ENCODE measurements at places on chromosomes 3 and 15.

GRCh38 chr3:71722693-71723092, 2.5 kb downstream of the EIF4E3 start:
- DNase-seq: no peak

DNA sequence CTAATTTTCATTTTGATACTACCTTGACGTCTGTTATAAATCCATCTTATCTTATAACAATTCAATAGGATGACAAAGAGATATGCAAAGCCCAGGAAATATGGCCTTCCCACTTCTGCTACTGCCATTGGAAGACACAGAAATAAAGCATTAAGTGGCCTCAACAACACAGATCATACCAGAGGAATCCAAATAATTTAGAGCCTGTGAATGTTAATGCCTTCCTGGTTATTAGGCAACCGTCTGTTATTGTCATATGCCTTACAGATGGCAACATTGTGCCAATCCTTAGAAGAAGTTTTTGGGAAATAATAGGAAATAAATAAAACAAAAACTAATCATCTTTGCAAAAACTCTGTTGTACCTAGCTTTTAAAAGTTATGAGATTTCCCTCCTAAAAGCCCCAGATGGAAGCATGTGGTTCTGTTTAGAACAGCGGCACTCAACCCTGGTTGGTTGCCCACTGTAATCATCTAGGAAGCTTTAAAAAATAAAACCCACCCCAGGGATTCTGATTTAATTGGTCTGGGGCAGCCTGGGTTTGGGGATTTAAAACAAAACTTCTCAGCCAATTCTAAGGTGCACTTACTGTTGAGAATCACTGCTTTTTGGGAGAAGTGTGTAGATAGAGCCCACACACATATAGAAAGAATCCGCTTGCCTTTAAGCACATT, 704.8 kb upstream of the CFAP20DC start:
- DNase-seq: no peak

DNA sequence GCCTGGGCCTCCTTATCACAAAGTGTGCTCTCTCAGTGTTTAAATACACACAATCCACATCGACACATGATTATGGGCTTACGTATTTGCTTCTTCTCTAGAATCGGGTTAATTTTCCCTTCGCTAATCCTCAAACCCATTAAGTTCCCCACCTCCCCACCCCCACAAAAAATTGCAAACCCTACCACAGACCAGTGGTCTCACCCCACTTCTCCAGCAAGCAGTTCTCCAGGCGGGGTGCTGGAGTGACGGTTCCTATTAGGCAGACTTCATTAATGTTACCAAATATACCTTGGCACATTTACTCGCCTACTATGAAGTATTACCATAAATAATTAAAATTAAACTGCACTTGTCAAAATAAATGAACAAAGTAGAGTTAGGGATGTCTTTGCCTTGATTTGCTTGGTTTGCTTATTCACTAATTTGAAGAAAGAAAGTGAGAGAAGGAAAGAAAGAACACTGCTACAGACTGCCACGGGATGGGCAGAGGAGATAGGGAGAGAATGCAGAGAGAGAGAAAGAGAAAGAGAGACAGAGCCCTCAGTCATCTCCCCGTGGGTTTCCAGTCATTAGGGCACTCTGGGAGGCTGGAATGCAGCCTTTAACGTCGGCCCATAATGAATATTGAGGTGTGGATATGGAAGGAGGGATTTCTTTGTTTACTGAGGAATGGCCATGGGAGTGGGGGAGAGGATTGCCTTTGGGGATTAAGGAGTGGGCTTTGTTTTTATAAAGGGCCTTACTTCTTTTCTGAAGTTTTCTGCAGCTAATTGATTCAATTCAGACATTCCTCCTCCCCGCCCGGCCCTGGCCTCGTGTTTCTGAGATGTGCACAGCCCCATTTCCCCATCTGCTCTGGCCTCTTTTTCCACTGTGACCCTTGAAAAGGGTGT, 39.7 kb upstream of the POLG start:
- no peak for DNase-seq

DNA sequence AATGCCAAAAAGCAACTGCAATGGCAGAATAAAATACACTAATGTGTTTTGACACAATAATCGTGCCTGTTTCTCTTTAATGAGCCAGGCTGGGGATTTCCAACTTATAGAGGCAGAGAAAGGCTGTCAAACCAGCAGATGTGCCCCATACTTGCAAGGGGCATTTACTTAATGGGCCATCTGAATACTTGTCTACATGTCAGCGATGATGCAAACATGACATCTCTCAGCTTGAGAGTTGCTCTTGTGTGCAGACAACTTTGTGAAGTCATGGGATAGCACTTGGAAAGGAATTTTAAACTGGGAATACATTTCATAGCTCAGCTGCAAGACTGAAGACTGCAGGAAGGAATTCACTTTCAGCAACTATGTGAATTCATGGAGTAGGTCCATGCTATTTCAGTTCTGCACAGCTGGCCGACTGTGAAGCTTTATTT, 127.4 kb upstream of the ADAMTS9 start:
- no peak for DNase-seq

DNA sequence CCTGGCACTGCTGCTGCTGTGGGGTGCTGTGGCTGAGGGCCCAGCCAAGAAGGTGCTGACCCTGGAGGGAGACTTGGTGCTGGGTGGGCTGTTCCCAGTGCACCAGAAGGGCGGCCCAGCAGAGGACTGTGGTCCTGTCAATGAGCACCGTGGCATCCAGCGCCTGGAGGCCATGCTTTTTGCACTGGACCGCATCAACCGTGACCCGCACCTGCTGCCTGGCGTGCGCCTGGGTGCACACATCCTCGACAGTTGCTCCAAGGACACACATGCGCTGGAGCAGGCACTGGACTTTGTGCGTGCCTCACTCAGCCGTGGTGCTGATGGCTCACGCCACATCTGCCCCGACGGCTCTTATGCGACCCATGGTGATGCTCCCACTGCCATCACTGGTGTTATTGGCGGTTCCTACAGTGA, 2.1 kb downstream of the GRM2 start:
- DNase-seq: no peak

GRCh38 chr15:39598958-39599845, 18.3 kb downstream of the THBS1 start:
- no peak for DNase-seq

DNA sequence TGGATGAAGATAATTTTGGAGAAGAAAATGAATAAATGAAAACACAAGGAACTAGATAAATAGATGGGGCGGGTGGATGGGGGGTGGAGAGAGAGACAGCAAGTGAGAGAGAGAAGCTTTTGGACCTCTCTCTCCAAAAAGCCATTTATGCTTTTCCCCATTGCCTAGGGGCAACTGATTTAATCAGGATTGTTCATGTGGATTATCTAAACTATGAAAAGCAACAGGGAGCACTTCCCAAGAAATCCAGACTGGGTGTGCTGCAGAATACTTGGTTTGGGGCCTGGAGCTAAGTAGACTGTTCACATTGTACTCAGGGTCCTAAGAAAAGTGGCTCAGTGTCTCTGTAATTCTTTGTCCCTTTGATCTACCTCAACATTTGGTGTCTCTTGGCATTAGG, 367.0 kb downstream of the TIGIT start:
- DNase-seq: no peak

DNA sequence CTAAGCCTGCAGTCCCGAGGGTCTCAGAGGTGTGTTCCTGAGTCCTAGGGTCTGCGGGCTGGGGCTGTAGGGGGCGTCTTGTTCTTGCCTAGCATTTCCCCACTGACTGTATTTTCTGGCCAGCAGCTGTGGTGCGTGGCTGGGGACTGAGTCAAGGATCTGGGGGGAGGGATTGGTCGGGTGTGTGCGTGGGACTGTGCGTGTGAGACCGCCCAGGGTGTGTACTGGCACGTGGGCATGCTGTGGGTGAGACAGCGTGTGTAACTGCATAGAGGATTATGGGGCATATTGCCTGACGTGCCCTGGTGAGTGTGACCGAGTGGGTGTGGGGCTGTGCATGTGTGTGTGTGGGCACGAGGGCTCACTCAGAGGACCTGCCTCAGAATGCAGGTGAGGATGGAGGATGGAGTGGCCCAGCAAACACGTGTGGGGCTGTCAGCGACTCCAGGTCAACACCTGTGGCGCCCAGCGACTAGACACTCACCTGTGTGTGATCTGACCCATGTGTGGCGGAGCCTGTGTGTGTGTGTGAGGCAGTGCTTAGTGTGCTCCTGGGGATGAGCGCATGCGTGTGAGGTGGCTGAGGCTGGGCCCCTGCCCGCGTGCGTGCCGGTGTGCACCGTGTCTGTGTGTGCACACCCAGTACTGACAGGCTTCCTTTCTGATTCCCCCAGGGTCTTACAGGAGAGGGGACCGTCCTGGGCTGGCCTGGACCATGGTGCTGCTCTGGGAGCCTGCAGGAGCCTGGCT, 20.9 kb downstream of the FBLN2 start:
- no peak for DNase-seq

GRCh38 chr15:33124811-33125210, 69.7 kb downstream of the FMN1 start:
- no peak for DNase-seq

GRCh38 chr15:52069559-52069958, 43.0 kb downstream of the BCL2L10 start:
- DNase-seq: no peak

- DNase-seq: no peak
These were observed 31.3 kb upstream of the LYSMD4 start for GRCh38 chr15:99764522-99764921.

GRCh38 chr15:100737214-100737613, 134.8 kb downstream of the ASB7 start:
- DNase-seq: no peak

DNA sequence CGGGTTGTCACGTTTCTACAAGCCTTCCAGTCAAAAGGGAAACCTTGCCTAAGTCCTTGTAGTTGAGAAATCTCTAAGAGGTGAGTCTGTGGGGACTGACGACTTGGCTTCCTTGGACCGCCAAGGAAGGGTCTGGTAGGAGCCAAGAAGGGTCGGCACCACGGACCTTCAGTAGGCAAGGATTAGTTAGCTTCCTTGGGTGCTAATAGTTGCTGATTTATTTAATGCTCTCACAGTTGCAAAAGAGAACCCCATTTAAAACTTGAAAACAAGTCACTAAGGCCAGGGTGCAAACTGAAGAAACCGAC, 361 bp upstream of the LCMT2 start:
- DNase-seq: no peak
